ENCODE measurements at places on chromosomes 3 and 15. TPM values are rescaled to one million over a fixed set of nuclear protein-coding genes. Genes with fewer than 3 reads are reported as not detected.

DNA sequence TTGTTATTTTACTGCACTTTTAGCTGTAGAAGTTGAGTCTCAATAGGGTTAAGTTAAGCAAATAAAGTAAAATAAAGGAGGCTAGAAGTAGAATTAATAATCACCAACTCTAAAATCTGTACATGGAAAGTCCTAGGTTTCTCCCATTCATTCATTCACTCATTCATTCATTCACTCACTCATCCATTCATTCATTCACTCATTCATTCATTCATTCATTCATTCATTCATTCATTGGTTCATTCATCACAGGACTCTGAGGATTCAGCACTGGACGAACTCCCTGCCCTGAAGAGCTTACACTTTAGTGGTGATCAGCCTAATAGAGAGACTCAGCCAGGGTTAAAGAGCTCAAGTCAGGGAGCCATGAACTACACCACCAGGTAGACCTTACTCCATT, 4.5 kb upstream of the LSG1 start:
- DNase-seq: no peak

- DNase-seq: peak; percentile 41
Observed at GRCh38 chr15:93036951-93037819, 51.8 kb downstream of the RGMA start.

GRCh38 chr15:41856716-41857115, 18.1 kb downstream of the PLA2G4B start:
- no peak for DNase-seq

GRCh38 chr3:63429905-63430304, 151.8 kb downstream of the SYNPR start:
- DNase-seq: no peak

DNA sequence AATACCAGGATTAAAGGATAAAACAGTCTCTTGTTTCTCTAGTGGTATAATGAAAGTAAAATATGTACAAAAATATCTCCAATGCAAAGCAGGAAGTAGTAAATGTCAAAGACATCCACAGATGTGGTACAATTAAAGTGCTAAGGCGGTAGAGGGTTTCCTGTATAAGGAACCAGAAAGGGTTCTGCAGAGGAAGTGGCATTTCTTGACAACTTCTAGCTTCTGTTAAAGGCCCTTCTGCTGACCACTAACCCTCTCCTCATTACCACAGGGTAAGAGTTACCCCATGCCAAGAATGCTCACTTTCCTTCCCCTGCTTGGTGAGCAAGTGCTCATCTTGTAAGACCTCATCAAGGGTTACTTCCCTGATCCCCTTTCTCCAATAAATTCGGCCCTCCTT, 883.6 kb upstream of the NR2F2 start:
- DNase-seq: no peak

DNA sequence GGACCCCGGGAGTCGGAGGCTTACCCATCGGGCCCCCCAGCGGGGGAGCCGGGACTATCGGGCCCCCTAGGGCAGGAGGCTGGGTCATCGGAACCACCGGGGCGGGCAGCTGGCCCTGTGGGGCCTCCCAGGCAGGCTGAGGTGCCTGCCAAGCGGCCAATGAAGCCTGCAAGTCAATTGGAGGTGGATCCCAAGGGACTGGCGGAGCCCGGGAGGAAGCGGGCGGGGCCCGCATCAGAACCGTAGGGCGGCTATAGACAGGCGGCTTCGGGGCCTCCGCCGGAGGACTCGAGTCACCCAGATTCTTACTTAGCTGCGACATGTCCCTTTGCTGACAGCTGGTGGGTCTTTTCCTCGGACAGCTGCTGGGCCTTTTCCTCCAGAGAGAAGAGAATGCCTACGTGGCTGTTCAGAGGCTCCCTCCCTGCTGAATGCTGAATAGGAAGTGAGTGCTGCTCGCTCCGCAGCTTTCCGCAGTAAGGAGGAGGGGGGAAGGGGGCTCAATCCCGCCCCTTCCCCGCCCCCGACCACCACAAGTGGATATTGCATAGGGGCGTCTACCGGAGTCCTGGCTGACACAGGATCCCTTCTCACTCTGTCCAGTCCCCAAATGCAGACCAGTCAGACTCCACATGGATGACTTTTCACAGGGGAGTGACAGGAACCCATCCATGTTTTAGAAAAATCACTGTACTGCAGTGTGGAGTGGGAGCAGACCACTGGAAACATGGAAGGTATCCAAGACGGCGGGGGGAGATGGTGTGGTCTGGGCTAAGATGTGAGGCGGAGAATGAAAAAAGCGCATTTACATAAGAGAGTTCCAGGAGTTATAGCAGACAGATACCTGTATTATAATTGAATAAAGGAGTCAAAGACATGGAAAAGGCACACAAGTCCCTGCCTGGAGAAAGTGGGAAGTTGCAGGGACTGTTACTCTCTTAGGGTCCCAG, at the start of gene MAGEL2:
Gene MAGEL2, minus strand, starts transcription at position 447 of the 950 bp plus-strand sequence. Its CDS starts 125 bp downstream, at position 322.
- peak; percentile 63 for DNase-seq

GRCh38 chr3:30512576-30512975, 93.8 kb upstream of the TGFBR2 start:
- no peak for DNase-seq

DNA sequence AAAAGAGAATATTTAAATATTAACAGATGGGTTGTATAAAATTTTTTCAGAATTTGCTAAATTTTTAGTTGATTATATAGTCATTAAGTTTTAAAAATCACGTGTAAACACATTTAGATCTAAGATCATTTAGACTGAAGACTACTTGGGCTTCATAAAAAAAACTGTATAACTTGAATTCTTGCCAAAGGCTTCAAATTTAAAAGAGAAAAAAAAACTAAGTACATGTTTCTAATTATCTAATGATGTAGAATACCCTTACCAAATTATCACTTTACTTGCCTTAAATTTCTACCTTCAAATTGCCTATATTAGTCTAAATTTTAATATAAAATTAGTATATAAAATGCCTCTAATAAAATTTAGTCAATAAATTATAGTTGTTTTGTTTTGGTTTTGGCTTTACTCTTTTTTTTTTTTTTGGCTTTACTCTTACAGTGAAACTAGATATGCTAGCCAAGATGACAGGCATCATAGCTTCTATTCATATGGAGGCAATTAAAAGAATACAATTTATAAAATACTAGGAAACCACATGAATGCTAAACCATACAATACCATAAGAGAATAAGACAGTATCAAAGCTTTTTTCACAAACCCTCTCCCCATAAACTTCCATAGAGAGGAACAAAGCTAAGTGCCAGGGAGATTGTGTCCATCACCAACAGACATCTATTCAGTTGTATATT, 183.1 kb upstream of the KCNMB2 start:
- no peak for DNase-seq

DNA sequence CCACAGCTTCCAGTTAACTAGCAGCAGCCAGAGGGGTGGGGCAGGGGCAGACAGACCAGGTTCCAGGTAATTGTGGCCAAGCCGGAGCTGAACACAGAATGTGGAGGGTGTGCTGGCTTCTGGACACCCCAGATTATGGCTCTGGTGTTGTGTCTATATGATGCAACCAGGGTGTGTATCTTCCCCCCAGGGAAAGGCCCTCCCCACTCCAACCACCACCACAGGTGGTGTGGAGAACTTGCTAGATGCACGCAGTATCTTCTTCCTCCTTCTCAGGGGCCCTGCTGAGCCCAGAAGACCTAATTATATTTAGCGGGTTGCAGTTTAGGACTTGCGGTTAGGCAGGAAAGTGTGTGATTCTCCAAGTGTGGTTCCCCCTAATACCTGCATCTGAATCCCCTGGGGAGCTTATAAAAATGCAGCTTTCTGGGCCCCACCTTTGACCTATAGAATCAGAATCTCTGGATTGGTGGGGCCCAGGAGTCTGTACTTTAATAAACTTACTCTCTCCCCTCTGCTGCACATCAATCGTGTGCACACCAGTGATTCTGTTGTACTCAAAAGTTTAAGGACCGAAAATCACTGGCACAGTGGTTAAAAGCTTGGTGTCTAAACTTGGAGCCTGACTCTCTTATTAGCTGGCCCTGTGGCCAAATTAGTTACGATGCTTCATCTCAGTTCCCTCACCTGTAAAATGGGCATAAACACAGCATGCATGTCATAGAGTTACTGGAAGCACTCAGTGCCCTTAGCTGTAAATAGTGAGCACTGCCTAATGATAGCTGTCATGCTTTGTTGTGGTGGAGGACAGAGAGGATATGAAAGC, 379.1 kb upstream of the PROK2 start:
- no peak for DNase-seq

DNA sequence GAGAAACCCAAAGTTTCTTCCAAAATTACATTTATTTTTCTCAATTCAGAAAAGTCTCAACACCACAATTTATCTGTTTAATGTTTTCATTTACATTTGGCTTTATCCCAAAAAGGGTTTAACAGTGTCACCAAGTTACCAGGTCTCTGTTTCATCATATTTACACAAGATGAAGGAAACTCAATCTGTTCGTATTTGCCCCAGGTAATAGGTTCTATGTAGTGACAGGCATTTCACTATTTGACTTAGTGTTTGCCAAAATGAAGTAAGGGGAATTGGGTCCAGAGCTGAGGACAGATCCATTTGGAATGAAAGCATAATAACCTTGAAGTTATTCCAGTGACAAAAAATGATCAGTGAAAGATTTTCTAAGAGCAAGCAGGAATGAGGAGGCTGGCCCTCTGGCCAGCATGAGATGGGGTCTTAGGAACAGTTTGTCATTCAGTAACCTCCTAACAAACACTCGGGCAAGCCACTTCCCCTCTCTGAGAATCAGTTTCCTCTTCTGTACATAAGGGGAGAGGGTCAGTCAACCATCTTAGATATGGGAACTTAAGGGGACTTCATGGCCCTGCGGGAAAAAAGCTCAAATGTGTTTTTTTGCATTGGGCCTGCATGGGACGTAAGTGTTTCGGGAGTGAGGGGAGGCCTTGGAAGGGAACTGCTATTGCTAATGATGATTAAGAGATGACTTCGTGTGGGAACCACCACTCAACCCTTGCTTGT, 31.8 kb downstream of the UMPS start:
- no peak for DNase-seq

DNA sequence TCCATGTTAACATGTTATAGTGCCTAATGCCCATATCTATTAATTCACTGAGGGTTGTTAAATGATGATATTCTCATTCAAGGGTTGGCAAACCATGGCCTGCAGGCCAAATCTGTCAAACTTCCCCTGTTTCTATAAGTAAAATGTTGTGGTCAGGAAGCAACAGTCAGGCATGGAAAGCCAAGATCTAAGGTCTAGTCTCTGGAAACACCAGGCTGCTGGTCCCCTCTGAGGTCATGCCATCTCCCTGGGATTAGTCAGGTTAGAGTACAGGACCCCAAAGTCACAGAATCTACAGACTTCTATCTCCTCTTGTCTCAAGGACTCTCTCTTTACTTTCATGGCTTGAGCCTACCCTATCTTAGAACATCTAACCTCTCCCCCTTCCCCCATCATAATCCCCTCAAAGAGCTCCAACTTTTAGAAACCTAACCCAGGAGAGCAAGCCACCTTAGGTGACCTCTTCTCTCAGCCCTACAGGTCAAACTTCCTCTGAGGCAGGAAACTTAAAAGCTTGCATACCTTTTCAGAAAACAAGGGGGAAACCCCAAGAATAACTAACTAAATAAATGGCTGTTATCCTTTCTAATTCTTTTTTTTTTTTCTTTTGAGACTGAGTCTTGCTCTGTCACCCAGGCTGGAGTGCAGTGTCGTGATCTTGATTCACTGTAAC, 15.3 kb upstream of the HERC1 start:
- no peak for DNase-seq

GRCh38 chr15:76730262-76730661, 174.9 kb downstream of the SCAPER start:
- no peak for DNase-seq

GRCh38 chr15:79311901-79312553, 1.1 kb downstream of the TMED3 start:
- no peak for DNase-seq

- DNase-seq: no peak
Observed at GRCh38 chr15:81197255-81197630, 564 bp downstream of the IL16 start.

DNA sequence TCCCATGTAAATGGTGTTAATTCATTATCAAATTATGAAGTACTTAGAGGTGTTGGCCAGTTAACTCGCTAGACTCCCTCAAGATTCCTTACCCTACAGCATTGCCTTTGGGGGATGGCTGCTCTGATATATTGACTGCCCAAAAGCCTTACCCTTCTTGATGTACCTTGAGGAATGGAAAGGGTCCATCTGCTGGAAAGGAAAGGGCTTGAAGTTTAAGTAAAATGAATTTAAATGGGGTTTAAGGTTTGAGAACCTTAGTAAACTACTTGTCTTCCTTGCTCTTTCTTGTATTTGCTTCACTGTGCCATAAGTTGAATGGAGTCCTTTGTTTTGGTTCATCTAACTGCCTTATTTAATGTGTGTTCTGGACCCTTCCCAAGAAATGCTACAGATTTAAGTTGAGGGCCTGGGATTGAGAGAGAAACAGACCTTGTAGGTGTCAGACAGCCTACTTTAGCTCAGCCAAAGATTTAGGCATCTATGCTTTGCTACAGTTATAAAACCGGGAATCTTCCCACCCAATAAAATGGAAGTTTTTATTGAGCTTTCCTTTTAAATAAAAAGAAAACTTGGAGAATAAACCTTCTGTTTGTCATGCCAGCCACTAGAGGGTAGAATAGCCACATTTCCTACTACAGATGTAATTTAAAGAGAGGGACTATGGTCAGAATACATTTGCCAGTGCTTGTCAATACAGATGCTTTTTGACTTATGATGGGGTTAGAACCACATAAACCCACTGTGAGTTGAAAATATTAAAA, 25.3 kb downstream of the CMSS1 start:
- DNase-seq: peak; percentile 67

DNA sequence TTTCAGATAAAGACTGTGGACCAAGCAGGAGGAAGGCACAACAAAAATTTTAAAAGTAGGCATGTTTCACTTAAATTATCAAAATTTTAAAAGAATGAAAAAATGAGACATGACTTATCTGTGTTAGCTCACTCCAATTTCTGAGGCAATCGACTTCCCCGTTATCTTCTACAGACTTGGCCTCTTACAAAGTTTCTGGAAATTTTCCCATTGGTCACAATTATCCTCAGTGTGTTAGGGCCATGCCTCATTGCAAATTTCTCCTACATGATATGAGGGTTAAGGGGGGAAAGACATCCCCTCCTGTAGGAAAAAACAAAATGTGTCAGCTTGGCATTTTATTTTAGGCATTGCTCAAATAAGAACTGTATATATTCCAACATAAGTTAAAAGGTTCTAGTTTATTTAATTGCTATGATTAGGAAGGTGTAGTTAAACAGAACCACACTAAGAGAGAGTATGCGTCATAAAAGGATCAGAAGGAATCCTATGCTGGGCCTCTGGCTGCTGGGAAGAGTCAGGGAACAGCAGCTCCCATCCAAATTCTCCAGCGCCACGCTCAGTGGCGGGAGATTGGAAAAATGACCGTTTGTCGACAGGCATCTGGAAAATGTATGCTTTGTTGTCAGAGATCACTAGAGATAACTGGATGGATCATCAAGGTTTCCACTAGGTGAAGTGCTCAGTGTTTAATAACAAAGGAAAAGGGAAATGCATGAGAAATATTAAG, 463.6 kb upstream of the NR2F2 start:
- no peak for DNase-seq

- no peak for DNase-seq
Observed at GRCh38 chr3:5047764-5048419, 68.7 kb downstream of the BHLHE40 start.

GRCh38 chr3:116474032-116474780, 28.9 kb upstream of the LSAMP start:
- DNase-seq: no peak

- DNase-seq: no peak
Observed at GRCh38 chr3:15367059-15367458, 34.7 kb upstream of the SH3BP5 start.

SHC4 gene
- 1.2 TPM for total RNA-seq

GOLGA8N gene
- total RNA-seq: 3.2 TPM

TMC3 gene
- total RNA-seq: 0.43 TPM

RHOV gene
- 1.2 TPM for total RNA-seq

ADAMTSL3 gene
- 6.2 TPM for total RNA-seq
